ENCODE measurements at places on chromosomes 7 and 10.
A peak's percentile ranks its signal among the peaks of the same experiment; 100 is the strongest.

DNA sequence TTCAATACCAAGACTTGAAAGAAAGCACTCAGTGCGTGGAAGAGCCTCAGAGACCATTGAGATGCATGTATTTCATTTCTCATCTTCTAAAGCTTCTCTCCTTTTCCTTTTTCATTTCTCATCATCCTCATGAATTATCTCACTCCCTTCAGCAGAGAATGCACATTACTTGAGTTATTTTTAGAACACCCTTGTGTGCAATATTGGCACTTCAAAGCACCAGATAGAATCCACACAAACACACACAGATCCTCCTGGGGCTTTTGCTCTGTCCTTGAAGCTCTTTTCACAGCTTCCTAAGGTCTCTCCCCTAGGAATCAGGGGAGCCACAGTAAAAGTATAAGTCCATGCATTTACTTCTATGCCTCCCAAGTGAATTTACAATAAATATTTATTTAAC, 18.3 kb downstream of the DGKI start:
- no peak for DNase-seq

DNA sequence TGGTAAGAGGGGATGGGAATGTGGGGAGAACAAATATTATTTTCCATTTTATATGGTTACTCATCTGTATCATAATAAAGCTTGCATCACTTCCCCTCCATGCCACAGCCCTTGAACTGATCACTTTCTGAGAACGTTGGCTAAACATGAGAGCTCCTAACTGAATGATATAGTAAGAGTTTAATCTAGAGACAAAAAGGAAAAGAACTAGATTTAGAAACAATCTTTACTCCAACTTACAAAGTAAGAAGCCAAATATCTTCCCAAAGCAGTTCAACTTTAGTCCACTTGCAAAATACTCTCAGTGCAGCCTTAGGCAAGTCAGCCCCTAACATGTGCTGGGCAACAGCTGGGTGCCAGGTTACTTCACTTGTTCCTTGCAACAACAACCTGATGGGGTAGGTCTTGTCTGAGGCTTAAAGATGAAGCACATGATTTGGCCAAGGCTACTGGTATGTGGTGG, 20.3 kb downstream of the SMURF1 start:
- DNase-seq = no peak

DNA sequence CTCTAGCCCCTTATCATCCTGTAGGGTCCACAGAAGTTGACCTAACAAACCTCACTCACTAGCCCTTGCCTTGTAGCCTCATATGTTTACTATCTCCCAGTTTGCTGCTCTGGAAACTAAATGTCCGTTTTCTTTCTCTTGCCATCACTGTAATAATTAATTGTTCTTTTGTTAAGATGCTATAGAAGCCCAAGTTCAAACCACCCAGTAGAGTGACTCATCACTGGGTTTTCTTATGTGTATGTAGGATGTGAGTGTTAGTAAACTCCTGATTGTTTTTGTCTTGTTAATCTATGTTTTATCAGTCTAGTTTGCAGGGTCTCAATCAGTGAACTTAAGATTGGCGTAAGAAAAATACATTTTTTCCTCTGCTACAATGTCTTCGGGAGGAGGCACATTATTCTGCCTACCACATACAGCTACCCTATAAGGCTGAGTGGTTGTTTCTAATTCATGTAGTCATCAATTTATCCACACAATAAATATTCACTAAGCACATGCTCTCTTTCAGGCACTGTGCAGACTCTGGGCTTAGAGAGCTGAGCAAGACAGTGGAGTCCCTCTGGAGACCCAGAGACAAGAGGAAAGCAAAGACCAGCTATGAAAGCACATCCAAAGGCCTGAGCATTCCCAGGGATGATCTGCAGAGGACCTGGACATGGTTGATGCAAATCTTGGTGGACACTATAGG, 474.1 kb upstream of the AKR1E2 start:
- DNase-seq = no peak

- DNase-seq = no peak
Observed at GRCh38 chr10:100749309-100750217, 4.2 kb downstream of the PAX2 start.

- no peak for DNase-seq
Observed at GRCh38 chr10:116737627-116738327, 4.6 kb downstream of the HSPA12A start.

- DNase-seq = no peak
Observed at GRCh38 chr10:35412003-35412723, 75.9 kb downstream of the CCNY start.

DNA sequence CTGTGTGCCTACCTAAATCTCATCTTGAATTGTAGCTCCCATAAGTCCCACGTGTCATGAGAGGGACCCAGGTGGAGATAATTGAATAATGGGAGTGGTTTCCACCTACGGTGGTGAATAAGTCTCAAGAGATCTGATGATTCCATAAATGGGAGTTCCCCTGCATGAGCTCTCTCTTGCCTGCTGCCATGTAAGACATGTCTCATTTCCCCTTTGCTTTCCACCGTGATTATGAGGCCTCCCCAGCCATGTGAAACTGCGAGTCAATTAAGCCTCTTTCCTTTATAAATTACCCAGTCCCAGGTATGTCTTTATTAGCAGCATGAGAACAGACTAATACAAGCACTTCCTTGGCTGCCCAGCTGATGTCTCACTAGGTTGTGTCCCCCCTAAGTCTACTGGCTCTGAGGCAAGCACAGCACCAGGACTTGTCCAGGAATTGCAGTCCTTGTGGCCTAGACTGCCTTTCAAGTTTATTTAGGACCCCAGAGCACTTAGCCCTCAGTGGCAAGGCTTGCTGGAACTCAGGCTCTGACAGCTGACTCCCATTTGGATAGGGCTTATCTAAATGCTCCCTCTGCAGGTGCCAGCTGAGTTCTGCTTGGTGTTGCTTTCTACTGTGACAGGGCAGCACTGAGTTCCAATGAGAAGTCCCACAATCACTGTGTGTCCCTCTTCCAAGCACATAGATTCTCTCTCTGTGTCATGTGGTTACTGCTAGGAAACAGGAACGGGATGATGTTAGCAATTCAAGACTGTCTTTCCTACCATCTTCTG, 59.0 kb upstream of the TAS2R16 start:
- DNase-seq = no peak

DNA sequence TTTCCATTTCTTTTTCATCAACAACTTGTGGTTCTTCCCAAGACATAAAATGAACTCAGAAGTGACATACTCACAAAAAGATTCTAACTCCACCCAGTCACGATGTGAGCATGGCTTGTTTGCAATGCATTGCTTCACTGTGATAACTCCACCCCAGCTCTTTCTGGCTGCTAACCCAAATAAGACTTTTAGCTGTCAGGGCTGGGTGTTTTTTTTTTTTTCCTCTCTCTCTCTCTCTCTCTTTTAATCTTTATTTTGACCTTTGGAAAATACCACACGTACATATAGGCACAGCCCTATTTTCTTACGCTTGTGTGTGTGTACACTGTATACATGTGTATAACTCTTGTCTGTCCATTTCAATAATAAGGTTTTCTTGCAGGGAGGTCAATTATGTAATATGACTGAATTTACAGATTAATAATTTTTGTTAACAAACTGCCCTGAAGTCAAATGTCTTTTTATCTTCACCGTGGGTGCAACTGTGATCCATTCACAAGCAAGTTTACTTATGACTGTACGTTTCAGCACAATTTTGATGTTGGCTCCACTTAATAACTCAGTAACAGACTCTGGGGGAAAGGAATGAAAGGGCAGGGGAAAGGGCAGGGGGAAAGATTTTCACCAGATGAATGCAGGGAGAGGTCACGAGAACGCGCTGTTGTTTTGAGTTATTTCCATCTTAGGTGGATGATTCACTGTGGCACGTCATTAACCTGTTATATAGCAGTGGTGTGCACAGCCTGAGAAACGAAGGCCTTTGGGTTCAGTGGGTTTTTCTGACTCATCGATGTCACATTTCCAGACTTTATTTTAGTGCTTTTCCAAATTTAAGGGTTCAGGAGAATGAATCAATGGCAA, 49.1 kb downstream of the APBB1IP start:
- peak; percentile 64 for DNase-seq

DNA sequence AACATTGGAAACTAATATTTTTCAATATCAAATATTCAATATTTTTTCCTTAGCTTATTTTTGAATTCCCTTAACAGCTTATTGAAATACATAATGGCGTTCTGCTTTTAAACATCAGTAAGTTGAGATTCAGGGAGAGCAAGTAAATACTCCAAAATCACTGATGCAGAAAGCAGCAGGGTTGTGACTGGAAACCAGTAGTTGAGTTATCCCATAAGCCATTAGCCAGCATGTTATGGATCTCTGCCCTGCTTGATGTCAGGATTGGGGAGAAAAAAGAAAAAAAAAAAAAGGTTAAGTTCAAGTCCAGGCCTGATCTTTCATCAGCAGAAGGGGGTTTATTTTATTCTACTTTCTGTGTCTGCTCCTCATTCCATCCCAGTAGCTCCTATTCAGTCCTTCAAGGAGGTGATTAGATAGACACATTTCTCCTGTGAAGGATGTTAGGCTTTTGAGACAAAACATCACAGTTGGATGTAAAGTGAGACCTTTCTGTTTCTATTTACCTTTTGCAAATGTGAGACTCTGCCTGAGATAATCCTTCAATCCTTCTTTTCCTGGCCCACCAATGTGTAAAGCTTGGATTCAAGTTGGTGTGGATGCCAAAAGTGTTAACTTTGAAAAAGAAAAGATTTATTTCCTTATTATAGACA, 110.9 kb upstream of the HDAC9 start:
- DNase-seq = no peak
